ENCODE measurements at places on chromosomes 1 and 21.

DNA sequence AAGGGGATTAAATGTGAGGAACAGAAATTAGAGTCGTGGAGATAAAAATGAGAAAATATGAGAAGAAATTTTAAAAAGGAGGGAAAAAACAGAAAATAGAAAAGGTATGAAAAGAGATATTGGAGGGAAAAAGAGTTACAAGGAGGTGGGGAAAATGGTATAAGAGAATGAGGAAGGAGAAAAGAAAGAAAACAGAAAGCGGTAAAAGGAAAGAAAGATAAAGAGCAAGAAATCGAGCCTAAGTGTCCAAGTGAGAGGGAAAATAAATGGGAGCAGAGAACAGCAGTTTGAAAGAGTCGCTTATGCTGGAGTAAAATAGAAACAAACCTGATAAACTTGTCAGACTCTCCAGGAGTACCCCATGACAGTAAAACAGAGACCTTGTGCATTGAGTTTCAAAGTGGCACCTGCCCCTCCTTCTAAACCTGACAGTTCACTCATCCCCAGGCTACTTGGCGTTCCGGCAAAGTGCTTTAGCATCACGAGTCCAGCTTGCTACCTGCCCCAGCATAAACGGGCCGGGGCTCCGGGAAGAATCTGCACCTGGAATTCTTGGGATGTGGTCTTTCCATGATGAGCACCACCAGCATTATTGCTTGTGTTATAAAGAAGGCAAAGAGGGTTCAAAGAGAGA is 585 bp downstream of the NEGR1 start:
- no peak for DNase-seq

DNA sequence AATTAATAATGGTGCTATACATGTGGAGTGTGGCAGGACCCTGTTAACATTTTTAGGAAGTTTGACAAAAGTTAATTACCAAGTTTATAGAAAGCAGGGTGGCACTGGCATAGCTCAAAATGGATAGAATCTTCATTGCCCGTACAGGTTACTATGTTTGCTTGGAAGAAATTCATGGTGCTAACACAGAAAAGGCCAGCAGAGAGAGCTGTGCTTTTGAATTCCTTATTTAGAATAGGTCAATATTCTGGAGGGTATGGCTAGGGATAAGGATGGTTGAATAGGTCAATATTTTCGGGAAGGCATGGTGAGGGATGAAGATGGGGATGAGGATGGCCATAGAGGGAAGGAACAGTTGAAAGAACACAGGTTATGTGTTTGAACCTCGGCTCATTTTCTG is 345.1 kb downstream of the LMO4 start:
- DNase-seq = no peak

DNA sequence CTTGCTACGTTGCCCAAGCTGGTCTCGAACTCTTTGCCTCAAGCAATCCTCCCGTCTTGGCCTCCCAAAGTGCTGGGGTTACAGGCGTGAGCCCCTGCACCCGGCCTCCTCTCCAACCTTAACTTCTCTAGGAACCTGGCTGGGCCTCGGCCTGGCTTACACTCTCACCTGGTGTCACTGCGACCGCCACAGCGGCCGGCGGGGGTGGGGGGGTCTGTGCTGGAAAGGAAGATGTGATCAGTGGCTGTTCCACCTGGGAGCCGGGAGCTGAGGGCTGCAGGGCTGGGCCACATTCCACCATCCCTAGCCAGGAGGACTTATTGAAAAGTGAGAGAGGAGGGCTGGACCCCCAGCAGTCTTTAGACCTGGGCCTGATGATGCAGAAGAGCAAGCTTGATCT is 48.6 kb downstream of the HSPG2 start:
- DNase-seq = no peak

GRCh38 chr1:3431266-3431665 is 23.2 kb upstream of the ARHGEF16 start:
- DNase-seq = no peak

DNA sequence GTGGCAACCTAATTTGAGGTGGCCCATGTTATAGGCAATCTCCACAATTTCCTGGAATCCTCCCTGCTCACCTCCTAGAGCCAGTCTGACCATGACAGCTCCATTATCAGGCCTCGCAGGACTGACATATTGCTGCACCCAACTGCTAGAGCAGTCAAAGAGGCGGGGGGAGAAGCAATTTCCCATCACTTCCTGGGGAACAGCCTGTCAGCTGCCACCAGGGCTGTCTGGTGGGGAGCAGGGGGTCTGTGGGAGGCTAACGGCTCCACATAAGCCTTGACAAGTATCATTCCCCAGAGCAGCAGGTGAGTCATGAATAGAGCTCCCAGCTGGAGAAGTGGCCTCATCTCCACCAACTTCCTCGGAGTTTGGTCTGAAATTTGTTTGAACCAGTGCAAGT is 322.9 kb downstream of the MATN1 start:
- DNase-seq = no peak

DNA sequence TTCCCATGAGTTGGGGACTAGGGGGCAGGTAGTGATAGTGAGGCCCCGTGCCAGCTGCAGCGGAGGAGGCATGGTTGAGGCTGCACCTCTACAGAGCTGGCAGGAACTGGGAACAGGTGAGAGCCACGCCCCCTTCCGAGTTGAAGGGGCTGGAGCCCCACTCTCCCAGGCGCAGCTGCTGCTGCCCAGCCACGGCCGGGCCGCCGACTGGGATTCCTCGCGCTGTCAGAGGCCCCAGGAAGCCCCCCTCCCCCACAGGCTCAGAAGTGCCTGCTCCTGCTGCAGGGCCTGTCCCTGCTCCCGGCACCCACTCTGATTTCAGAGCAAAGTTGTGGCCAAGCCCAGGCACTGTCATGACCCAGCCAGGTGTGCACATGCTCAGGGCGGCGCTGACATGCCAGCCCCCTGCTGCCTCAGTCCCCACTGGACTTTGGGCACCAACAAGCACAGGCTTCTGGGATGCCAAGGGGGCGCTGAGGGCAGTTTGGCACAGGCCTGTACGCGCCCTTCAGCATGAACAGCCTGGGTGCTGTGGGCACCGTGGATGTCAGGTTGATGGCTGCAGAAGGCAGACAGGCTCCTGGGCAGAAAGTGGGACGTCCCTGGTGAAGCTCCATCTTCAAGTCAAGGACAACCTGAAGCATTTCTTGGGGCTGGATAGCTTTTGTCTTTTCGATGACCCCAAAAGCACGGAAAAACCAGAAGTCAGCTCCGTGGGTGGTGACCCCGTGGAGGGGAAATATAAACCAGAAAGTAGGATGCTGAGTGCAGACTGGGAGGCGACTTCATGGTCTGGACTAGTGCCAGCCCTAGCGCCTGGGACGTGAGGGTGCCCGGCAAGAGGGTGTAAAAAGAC is 121.5 kb downstream of the SIM2 start:
- DNase-seq = no peak

GRCh38 chr1:104830534-104830933 is 1080.8 kb downstream of the AMY1C start:
- DNase-seq = no peak

- no peak for DNase-seq
Measured at GRCh38 chr1:18411820-18412641, 68.7 kb upstream of the KLHDC7A start.

- DNase-seq = no peak
Measured at GRCh38 chr1:1359664-1360468, 1.5 kb upstream of the MXRA8 start.

- no peak for DNase-seq
Measured at GRCh38 chr1:1173061-1173792, 453 bp upstream of the TTLL10 start.

- DNase-seq = no peak
Measured at GRCh38 chr1:46801323-46802055, 2.6 kb downstream of the CYP4B1 start.

GRCh38 chr1:96416111-96416595 is 305.4 kb upstream of the PTBP2 start:
- no peak for DNase-seq

DNA sequence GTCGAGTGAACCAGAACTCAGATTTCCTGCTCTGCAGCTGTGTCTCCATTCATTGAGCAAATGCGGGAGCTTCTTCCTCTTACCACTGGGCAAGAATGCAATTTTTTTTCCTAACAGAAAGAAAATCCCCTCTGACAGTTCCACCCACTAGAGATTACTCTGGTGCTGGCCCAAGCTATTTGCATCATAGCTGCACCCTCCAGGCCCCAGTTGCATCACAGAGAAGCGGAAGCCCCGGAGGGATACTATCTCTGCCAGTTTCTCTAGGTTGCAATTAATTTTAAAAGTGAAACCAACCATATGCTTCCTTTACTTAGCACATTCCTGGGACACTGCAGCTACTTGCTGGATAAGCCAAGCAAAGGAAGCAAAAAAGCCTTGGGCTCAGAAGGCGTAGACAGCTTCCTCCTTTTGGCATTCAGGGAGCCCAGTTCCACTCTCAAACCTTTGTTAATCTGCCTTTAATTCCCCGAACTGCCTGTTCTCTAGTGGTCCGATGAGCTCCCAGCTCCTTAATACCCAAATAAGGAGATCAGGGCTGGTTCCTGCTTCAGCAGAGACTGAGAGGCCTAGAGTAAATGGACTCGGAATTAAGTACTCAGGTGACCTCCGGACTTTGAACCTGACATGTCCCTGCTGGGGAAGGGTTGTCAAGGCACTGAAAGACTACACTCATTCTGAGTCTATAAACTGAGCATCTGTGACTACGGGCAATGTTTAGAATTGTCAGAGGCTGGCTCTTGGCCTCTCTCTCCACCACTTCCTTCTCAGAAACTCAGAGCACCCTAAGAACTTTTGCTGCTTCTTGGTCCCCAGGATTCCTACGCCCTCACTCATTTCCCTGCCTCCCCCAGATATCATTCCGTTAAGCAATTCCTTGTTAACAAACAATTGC is 72.5 kb upstream of the TNFSF18 start:
- no peak for DNase-seq

- no peak for DNase-seq
Measured at GRCh38 chr1:83103341-83103740, 895.6 kb downstream of the TTLL7 start.

DNA sequence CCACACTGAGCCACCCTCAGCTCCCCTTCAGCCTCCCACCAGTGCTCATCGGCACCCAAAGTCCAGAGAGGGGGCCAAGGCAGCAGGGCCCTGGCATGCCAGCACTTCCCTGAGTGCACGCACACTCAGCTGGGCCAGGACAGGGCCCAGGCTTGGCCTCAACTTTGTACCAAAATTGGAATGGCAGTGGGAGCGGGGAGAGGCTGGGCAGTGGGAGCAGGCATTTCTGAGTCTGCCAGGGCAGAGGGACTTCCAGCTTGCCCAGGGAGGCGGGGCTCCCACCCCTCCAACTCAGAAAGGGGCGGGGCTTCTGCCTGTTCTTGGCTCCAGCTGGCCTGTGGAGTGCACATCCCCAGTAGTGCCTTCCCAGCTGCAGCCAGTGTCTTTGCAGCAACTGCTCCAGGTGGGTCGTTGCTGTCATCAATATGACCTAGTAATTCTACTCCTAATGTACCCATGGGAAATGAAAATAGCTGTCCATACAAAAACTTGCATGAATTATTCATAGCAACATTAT is 10.3 kb upstream of the SNX7 start:
- DNase-seq = no peak

GRCh38 chr1:92043621-92044020 is 13.8 kb downstream of the EPHX4 start:
- DNase-seq = no peak

DNA sequence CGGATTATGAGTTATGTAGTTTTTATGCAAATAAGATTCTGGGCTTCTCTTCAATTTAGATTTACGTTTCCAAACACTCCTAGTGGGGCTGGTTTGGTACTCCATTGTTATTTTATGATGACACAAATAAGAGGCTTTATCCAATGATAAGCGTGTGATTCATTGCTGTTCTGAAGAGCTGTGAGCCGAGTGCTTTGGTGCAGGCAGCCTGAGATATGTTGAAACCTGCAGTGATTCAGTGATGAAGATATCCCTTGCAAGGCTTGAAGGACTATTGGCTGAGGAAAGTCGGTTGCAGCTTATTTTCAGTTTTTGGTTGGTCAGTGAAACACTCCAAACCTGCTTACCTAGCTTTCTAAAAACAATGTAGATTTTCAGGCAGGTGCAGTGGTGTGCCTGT is 112.2 kb downstream of the RYR2 start:
- DNase-seq = no peak

GRCh38 chr1:175742790-175743459 is 470 bp downstream of the TNR start:
- DNase-seq = no peak
